Mesenteric fat pad (tissue), 1 donor: ENCODE measurements at places on chromosomes 1 and 21. TPM values are rescaled to one million over a fixed set of nuclear protein-coding genes. Genes with fewer than 3 reads are reported as not detected.

C1orf94 gene
- total RNA-seq: not detected

GBP7 gene
- not detected for total RNA-seq

EPRS1 gene
- 108 TPM for total RNA-seq

OR10J1 gene
- total RNA-seq: not detected

KPRP gene
- total RNA-seq: not detected

IL24 gene
- not detected for total RNA-seq

MARK1 gene
- 19.2 TPM for total RNA-seq

RNU1-2 gene
- total RNA-seq: 6,165 TPM

BLACAT1 gene
- not detected for total RNA-seq

CFAP107 gene
- total RNA-seq: not detected

GCSAML gene
- 0.51 TPM for total RNA-seq

NR5A2 gene
- 9.6 TPM for total RNA-seq

FLG2 gene
- not detected for total RNA-seq

ARHGAP30 gene
- total RNA-seq: 26.0 TPM

DPT gene
- total RNA-seq: 310 TPM

TMEM82 gene
- not detected for total RNA-seq

ENSA gene
- total RNA-seq: 138 TPM

CENPL gene
- 8.4 TPM for total RNA-seq

TEKT2 gene
- total RNA-seq: 0.35 TPM

ORC1 gene
- total RNA-seq: 0.35 TPM

FAM72D gene
- not detected for total RNA-seq

ARHGEF16 gene
- total RNA-seq: 1.6 TPM

KLF17 gene
- total RNA-seq: not detected
